Left kidney (tissue), 8 donors: ENCODE measurements at places on chromosomes 4 and X.
A peak's percentile ranks its signal among the peaks of the same experiment; 100 is the strongest.

DNA sequence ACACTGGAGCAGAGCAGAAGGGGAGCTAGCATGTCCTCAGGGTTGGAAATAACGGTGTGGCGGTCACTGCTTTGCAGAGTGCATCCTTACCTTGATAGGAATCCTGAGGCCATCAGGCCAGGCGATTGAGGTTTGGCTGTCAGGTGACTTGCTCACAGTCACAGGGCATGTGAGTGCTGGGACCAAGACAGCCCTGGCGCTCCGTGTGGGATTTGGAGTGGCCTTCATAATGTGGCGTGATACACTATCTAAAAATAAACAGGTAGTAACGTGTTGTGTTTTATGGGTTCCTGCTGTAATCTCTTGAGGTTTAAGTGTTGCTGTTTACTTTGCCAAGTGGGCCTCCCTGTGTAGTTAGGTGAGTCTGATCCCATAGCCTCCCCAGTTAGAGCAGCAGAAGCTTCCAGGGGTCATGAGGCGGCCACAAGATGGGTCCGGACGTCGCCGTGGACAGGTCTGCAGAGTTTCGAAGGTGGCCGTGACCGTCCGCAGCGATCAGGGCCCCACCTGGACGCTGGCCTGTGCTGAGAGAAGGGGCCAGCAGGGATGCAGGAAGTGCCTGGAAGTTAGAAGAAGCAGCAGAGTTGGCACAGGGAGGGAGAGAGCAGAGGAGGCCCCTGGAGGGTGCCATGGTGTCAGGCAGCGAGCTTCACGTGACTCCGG, 27.7 kb downstream of the RGS12 start:
- no peak for DNase-seq

DNA sequence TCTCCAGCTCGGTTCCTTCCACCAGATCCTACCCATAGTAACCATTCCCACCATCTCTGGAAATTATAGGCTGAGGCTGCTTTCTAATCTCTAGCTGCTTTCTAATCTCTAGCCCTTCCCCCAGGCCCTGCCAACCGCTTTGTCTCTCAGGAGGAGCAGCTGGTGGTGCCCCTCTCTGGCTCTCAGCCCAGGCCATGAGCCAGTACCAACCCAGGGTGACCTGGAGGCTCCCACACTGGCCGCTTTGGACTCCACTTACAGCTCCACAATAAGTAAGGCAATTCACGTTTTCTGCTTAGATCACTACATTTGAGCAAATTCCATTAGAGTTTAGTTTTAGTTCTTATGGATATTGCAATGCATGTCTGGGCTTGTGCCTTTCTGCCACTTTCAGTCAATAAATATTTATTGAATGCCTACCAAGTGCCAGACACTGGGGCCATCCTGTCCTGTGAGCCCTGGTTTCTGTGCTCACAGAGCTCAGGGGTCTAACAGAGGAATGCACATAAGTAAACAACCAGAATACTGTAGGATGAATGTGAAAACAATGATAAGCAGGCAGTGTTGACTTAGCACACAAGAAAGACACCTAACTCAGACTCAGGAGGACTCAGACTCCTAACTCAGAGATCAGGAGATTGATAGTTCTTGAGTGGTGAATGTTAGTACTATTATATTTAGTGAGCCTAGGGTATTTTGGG, 38.9 kb downstream of the SMC1A start:
- DNase-seq, result no peak

- DNase-seq, result peak; percentile 26
These were observed 1.8 kb downstream of the CAMK2D start for GRCh38 chr4:113759696-113760093.

- DNase-seq, result no peak
These were observed 2.1 kb upstream of the WFS1 start for GRCh38 chr4:6267573-6267972.

DNA sequence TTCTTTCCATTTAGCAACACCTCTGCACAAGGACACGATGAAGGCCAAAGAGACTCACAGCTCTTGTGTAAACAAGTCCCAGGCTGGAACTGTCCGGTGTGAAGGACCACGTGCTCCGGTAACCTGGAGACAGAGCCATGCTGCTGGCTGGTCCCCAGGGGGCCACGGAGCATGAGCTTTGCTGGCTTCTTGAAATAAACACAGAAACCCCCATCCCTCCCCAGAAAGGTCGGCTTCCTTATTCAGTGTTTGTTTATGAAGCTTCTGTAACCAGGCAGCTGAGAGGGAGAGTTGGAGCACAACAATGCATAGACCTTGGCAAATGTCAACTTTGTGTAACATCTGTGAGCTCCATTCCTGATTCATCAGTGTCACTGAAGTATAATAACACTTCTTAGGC, 109.4 kb downstream of the GPR143 start:
- no peak for DNase-seq

DNA sequence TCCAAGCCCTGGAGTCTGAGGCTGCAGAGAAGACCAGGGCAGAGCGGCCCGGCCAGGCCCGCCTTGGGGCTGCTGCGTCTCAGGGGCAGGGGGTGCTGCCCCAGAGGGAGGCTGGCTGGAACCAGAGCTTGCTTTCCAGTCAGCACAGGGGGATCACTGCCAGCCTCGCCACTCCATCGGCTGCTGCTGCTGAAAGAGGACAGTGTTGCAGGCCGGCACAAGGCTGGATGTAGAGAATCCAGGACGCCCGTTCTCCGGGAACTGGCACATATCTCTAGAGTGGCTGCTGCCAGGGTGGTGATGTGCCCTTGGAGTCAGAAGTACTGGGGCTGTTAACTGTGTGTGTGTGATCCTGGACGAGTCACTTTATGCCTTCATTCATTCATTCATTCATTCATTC, 31.9 kb upstream of the SORCS2 start:
- no peak for DNase-seq

- no peak for DNase-seq
These were observed 56.9 kb upstream of the SLC39A8 start for GRCh38 chr4:102402223-102402622.

DNA sequence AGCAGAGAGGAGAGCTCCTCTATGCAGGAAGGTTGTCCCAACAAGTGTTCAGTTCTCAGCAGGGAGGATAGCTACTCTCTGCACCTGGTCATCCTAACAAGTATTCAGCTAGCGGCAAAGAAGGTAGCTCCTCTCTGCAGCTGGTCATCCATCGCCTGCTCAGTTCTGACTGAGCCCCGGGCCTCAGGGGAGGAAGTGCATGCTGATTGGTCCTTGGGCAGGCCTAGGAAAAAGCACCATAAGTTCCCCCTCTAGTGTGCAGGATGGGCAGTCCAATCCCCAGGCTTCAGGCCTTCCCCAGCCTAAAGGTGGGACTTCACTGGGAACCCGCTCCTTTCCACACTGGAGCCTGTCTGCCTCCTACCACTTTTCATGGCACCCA, 4.4 kb upstream of the FBXW7 start:
- DNase-seq, result no peak

GRCh38 chr4:130714006-130714405, 1618.1 kb downstream of the C4orf33 start:
- DNase-seq, result no peak

- no peak for DNase-seq
These were observed 39.9 kb downstream of the HTT start for GRCh38 chr4:3114377-3114776.

GRCh38 chr4:141409556-141409955, 188.9 kb downstream of the ZNF330 start:
- no peak for DNase-seq

DNA sequence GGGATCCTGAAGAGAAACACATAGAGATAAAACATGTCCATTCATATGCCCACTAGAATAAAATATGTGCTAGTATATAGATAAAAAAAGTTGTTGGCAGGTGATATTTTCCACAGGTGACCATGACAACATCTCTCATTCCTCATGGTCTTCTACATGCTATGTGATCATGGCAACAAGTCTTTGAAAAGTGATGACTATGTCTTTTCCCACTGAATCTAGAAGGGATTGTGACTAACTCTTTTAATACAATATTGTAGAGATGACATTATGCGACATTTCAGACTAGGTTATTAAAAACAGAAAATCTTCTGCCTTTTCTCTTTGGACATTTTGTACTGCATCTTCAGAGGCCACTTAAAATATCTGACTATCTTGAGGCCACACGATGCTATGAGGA, 126.0 kb upstream of the GABRA2 start:
- no peak for DNase-seq

DNA sequence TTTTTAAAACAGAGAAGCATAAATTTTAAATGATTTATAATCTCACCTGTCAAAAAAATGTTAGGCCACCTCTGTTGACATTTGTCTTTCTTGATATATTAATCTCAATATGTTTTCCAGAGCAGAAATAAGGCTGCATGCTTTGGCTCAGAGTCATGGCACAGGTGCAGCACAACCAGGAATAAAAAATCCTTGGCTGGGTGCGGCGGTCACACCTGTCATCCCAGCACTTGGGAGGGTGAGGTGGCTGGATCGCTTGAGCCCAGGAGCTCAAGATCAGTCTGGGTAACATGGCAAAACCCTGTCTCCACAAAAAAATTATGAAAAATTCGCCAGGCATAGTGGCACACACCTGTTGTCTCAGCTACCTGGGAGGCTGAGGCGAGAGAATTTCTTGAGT, 18.1 kb downstream of the CPLX1 start:
- DNase-seq, result no peak

- no peak for DNase-seq
These were observed 11.0 kb upstream of the CXCL2 start for GRCh38 chr4:74109870-74110605.

GRCh38 chr4:176125063-176125462, 59.4 kb downstream of the WDR17 start:
- DNase-seq, result no peak

DNA sequence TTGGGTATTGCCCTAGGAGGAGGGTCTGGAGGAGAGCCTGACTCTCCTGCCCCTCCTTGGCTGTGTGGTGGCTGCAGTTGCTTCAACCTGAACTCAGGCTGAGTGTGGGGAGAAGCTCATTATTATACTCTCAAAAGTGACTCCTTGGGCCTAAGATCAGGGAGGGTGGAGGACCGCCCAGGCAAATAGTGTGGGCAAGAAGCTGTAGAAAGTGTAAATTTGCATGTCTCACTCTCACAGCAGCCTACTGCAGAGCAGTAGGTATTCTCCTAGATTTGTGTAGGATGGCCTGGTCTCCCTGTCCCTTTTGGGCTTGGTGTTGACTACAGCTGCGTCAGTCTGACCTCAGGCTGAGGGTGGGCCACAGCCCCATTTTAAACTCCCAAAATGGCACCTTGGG, 156.1 kb downstream of the ZNF330 start:
- no peak for DNase-seq

DNA sequence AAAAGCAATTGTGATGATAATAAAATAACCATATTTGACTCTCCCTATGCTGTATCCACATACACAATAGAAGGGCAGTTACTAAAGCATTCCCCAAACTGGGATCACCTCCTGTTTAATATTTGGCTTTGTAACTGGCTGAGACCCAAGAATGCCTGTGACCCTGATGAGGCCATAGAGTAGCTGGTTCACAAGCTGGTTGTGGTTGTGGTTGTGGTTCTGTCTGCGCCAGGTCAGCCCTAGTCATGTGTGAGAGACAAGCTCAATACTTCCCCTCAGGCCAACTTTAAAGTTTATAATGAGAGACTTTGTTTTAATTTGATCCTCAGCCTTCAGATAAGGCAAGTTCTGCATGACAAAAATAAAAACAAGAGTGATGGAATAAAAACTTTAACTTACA, 209.9 kb downstream of the PARM1 start:
- DNase-seq, result no peak

- no peak for DNase-seq
These were observed 17.1 kb downstream of the PSAPL1 start for GRCh38 chr4:7417639-7418038.

DNA sequence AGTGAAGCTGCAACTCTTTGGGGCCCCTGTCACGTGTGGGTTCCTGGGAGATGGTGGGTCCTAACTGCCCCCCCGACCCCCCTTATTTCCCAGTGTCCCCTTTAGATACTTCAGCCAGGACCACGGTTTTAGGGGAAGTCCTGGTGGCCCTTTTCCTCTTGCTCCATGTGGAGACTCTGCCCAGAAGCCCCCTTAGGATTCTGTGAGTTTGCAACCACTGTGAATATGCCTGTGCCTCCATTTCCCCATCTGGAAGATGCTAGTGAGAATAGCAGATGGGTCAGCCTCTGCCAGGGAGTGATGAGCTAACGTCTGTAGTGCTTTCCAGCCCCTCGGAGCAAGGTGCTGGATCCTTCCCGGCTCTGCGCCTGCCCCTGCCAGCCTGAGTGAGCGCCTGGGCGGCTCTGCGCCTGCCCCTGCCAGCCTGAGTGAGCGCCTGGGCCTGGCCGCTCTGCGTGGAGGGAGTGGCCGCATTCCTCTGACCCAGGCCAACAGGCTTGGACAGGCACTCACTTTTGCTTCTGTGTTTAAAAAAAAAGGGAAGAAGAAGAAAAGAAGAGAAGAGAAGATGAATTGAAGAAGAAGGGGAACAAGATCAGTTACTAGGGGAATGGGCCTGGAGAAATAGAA, 6.7 kb upstream of the CITED1 start:
- no peak for DNase-seq

DNA sequence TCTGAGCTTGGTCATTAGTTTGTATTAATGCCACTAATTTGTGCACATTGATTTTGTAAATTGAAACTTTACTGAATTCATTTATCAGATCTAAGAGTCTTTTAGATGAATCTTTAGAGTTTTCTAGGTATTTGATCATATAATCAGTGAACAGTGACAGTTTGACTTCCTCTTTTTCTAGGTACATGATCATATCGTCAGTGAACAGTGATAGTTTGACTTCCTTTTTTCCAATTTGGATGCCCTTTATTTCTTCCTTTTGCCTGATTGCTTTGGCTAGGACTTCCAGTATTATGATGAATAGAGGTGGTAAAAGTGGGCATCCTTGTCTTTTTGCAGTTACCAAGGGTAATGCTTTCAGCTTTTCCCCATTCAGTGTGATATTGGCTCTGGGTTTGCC, 421.4 kb upstream of the CPXCR1 start:
- no peak for DNase-seq

GRCh38 chr4:142840516-142841123, 5.5 kb downstream of the INPP4B start:
- peak; percentile 37 for DNase-seq

- DNase-seq, result peak; percentile 7
These were observed 60.3 kb upstream of the HSD17B10 start for GRCh38 chrX:53494436-53494835.

- no peak for DNase-seq
These were observed 49.8 kb downstream of the PDHA2 start for GRCh38 chr4:95889662-95890061.

GRCh38 chr4:7182616-7183015, 9.7 kb upstream of the SORCS2 start:
- DNase-seq, result no peak

DNA sequence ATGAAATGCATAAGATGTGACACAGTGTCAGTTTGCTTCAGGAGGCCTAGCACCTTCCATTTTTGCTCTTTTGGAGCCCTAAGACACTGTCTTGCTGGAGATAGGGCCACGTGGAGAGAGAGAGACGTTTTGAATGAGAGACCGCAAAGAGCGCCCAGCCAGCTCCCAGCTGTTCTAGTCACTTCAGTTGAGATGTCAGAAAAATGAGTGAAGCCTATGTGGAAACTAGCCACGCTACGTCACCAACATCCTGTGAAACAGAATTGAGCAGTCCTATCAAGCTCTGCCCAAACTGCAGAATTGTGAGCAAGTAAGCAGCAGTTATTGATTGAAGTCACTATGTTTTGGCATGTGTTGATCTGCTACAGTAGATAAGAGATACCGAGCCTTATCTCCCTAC, 13.1 kb downstream of the GPR82 start:
- DNase-seq, result no peak

- DNase-seq, result no peak
These were observed 71.9 kb upstream of the RPS6KA6 start for GRCh38 chrX:84259868-84260267.

GRCh38 chrX:115603534-115604074, 42.6 kb downstream of the PLS3 start:
- DNase-seq, result no peak

GRCh38 chr4:184459413-184459812, 14.9 kb downstream of the IRF2 start:
- DNase-seq, result no peak
